ENCODE measurements at places on chromosomes 3 and 15.

DNA sequence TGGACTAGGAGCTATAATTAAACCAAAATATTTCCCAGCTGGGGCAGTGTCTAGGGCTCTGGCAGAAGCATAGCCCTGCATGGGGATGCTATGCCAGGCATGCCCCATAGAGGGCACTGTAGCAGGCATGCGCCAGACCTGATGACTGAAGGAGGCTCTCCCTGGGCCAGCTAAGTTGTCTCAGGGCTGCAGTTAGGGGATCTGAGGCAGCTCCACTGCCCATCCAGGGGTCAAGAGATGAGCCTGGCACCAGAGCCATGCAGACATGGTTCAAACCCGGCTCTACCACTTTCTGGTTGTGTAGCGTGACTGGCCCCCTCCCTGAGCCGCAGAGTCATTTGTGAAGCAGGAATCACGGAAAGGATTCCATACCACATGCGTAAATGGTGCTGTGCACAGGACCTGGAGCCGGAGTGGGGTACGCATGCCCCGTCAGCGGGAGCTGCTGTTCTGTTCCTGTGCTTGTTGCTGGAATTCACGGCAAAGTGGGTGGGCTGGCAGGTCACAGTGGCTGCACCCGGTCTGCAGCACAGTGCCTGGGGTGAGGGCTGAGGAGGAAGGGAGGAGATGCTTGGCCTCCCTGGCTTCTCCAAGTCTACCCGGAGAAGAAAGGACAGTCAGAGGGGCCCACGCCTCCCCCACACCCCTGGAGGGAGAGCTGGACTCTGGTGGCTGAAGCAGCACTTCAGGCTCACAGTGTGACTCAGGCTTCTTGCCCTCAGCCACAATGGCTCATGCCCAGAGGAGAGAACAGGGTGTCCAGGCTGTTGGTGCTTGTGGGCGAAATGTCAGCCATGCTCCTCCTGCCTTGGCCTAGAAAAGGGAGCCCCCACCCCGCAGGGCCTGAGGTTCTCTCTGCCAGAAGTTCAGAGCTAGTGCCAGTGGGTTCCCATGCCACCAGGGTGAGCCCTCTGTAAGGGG is 43.1 kb downstream of the DNASE1L3 start:
- peak; percentile 57 for DNase-seq

GRCh38 chr3:60847791-60848190 is 403.5 kb downstream of the FHIT start:
- no peak for DNase-seq

DNA sequence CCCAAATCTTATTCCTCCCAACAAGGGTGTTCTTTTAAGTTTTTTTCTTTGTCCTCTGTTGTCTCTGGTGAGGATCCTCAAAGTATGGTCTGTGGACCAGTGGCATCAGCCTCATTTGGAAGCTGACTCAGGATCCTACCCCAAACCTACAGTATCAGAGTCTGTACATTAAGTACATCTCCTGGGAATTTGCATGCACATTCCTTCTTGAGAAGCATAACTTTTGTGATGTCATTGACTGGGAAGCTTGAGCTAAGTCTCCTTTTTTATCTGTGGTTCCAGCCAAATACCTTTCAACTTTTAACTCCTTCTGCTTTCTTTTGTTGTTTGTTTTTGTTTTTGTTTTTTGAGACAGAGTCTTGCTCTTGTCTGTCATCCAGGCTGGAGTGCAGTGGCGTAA is 40.5 kb downstream of the ARMC8 start:
- peak; percentile 83 for DNase-seq

DNA sequence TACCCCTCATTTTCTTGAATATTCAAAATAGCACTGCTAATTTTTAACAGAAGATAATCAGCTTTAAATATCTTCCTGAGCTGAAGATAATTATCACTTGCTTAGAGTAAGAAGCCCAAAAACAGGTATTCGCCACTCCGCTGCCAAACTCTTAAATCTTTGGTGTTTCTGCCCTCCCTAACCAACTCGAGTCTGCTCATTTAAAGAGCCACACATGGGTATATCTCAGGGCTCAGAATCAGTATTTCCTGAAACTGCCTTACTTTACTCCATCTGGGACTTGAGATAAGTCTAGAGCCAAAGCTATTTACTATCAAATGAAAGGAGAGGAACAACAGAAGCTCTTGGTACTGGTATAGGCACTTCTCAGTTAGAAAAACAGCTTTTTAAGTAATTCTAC is 10.8 kb downstream of the PDCD10 start:
- DNase-seq = no peak

DNA sequence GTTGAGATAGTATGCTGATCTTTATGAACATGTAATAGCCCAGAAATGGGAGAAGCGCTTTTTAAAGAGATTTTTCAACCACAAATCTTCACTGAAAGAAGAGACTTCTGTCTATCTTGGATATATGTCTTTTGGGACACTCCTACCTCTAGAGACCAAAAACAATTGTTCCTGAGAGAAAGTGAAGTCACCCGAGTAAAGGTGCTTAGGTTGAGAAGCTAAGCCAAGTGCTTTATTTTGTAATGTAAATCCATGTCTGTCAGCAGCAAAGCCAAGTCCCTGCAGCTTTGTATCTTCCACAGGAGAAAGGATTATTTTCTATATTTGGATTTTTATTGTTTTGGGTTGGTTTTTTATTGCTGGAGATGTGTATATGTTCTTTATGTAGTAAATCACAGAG is 32.1 kb upstream of the B3GALNT1 start:
- no peak for DNase-seq

- DNase-seq = peak; percentile 31
Measured at GRCh38 chr3:78666470-78666800, 1101.4 kb downstream of the ROBO1 start.
